ENCODE measurements at places on chromosomes 7 and 10.

- DNase-seq, result no peak
Observed at GRCh38 chr10:62723375-62723774, 81.1 kb upstream of the ADO start.

DNA sequence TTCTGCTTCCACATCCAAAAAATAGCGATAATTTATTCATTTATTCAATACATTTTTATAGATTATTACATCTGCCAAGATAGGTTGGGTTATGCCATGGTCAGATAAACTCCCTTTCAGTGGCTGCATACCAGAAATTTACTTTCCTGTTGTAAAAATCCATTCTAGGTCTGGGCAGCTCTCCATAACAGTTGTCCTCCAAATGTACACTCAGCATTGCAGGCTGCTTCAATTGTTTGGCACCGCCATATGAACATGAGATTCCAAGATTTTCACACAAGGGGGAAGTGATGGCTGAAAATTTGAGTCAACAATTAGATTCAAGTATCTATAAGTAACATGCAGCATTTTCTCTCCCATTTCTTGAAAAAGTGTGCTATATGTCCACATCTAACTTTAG, 568.7 kb downstream of the ETV1 start:
- DNase-seq, result no peak

GRCh38 chr7:92622685-92623084, 32.5 kb upstream of the FAM133B start:
- no peak for DNase-seq

DNA sequence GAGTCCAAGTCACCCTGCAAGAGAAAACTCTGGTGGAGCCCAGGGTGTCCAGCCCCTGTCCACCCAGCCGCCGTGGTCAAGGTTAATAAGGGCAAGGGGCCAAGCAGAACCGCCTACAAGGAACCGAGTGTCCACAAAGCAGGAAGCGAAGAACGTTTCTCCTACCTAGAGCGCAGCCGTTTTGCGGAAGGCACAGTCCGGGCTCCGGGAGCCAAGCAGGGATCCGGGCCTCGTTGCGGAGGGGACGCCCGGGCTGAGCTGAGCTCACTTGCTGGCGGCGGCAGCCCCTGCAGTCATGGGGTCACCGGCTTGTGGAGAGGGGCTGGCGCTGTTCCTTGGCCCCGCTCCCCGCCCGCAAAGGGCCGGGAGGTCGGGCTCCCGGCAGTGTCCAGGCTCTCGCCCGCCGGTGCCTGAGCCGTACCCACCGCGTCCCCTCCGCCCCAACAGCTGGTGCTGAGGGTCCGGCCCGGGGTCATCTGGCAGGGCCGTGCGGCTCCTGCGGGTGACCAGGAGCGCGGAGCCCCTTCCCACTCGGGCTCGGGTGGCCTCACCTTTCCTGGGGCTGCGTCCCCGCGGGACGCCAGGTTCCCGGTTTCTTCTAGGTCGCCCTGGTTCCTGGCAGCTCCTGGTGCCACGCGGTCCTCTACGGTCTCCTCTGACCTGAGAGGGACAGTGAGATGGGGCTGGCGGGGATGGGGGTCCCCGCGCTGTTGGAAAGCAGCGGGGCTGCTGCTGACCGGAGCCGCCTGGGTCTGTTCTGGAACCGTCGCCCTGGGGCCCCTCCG, 14.0 kb upstream of the ZNF273 start:
- no peak for DNase-seq
